AG09309 (cell line): ENCODE measurements at places on chromosomes 2 and 18.

GRCh38 chr2:234091432-234091879, 41.0 kb downstream of the SPP2 start:
- DNase-seq, result no peak

- no peak for DNase-seq
Measured at GRCh38 chr2:119423811-119424210, 7.8 kb upstream of the TMEM37 start.

DNA sequence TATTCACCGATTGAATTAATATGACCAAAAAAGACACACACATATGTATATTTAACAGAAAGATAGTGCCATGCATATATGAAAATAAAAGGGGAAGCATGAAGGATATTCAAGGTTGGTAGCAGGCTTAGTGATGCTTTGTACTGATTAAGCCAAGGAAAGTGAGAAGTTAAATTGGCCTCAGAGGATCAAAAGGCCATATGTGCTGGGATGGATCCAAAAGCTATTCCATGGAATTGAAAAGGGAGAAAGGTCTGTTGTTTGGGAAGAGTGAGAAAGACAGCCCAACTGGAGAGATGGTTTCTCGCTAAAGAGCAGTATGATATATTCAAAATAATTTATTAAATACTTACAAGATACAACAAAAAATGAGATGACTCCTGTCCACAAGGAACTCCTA, 65.9 kb downstream of the INSIG2 start:
- DNase-seq, result no peak

- no peak for DNase-seq
Measured at GRCh38 chr2:9422321-9423099, 818 bp downstream of the ITGB1BP1 start.

DNA sequence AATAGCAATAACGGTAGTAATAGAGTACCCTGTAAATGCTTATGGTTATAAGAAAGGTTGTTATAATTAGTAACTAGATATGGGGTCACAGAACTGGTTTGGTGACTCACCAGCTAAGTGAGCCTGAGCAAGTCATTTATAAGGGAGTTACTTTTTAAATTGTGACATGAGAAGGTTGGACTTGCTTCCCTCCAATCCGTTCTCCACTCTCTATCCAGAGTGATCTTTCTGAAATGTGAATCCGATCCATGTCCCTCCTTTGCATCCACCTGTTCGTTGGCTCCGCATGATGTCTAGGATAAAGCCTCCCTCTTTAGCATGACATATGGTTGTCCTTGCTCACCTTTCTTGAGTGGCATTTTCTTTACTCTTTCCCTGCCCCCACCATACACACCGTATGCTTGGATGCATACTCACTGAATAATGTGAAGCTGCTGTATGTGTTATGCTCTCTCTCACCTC, 83.1 kb downstream of the CDC42EP3 start:
- DNase-seq, result no peak

DNA sequence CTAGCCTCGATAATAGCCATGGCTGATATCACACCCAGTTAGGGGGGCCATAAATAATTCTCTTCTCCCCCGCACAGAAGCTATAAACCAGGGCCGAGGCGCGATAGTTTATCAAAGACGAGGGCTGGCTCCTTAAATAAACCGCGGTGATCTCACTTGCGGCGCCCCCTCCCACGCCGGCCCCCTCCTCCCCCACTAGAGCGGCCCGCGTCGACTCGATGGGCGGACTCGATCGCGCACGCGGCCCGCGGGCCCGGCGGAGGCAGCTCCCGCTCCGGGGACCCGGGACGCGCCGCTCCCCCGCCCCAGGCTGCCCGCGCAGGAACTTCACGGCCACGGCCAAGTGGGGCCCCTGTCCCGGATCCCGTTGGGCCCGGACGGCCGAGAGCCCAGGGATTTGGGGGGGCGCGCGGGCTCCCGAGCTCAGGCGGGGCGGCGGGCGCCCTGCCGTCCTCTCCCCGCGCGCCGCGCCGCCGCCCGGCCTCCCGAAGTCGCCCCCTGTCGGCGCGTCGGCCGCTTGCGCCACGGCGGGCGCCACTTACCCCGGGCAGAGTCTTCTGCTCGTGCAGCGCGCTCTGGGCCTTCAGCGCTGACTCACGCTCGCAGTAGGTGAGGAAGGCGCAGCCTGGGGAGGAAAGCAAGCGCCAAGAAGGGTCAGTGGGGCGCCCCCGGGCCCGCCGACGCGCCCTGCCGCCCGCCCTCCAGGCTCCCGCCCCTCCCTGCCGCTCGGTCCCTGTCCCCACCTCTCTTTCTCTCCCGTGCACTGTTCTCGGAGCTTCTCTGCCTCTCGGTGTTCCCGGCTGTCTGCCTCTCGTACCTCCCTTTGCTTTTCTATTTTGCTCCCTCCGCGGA, 80.4 kb downstream of the CELF4 start:
- DNase-seq, result no peak

- DNase-seq, result no peak
Measured at GRCh38 chr2:71659868-71660518, 206.6 kb downstream of the DYSF start.

GRCh38 chr2:237667893-237668292, 40.5 kb downstream of the LRRFIP1 start:
- DNase-seq, result no peak

DNA sequence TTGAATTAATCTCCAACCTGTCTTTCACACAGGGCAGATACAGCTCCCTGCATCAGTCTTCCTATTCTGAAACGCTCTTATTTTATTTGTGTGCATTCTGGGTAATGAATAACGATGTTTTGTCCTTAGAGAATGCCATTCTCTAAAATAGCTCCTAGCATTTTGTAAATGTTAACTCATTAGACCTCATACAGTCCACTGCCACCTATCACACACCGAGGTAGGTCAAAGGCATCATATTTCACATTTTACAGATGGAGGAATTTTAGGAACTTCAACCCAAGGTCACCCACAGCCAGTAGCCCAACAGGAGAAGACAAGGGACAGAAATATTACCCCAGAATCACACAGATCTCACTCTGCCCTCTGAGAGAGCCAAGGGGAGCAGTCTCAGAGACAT, 455.4 kb upstream of the GYPC start:
- no peak for DNase-seq

- no peak for DNase-seq
Measured at GRCh38 chr2:104733226-104733943, 120.5 kb upstream of the POU3F3 start.

GRCh38 chr2:182946958-182947369, 80.5 kb upstream of the FRZB start:
- DNase-seq, result no peak

DNA sequence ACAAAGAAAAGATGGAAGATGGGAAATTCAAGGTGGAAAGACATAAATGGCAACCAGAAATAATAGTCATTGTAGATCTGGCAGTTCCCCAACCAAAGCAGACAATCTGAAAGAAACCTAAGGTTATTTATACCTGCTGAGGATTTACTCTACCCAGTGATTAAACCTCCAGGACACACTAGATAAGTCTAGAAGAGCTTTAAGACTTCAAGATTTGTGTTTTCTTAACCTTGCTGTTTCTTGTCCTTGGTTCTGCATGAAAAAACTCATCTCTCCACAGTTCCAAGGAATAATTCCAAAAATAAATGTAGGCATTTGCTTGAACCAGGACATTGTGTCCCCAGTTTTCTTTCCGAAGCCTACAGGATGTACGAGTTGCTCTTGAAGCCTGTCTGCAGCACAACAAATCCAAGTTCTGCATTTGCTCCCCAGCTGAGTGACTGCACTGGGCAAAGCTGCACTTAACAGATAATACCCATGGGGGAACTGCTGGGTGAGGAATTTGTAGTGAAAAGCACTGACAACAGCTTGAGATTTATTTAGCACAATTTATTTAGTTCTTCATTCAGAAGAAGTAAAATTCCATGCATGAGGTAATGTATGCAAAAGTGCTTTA, 19.8 kb downstream of the DTNA start:
- DNase-seq, result no peak

DNA sequence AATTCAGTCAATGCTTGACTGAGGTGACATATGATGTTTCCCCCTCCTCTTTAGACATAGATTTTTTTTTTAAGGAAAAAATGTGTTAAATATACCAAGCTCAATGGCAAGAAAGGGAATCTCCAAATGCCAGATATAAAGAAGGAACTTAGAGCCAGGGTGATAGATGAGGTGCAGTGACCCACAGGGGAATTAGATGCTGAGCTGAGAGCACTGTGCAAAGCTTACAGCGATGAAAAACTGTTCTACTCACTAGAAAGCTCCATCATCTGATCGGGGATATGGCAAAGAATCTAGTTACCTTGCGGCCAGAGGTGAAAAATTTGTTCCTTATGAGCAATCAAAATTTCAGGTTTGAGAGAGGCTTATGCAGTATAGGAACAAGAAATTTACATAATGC, 150.9 kb upstream of the ZFP36L2 start:
- no peak for DNase-seq

- DNase-seq, result no peak
Measured at GRCh38 chr18:67500522-67501205, 15.9 kb downstream of the DSEL start.

GRCh38 chr2:9641641-9642040, 10.8 kb upstream of the YWHAQ start:
- no peak for DNase-seq

- DNase-seq, result no peak
Measured at GRCh38 chr18:58934356-58934755, 69.7 kb downstream of the ZNF532 start.

DNA sequence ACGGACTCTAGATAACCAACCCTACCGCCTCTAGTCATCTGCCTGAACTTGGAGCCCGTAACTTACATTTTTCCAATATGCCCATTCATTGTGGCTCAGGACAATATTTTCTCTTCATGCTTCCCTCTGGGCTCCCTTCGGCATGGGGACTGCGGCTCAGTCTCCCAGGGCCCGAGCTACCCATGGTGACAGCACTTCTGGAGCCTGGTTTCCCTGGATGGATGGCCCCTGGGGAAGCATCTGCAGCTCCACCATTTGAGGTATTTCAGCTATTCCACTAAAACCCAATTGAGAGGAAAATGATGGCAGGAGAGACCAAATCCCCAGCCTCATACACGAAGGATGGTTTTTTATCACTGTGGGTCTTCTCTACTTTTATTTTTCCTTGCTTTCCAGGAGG, 74.3 kb downstream of the KIF5C start:
- no peak for DNase-seq

GRCh38 chr18:9426753-9427152, 48.6 kb upstream of the RALBP1 start:
- DNase-seq, result no peak

GRCh38 chr2:23954325-23955014, 14.2 kb downstream of the UBXN2A start:
- no peak for DNase-seq
